ENCODE measurements at places on chromosomes 2 and 18.
A peak's percentile ranks its signal among the peaks of the same experiment; 100 is the strongest.

DNA sequence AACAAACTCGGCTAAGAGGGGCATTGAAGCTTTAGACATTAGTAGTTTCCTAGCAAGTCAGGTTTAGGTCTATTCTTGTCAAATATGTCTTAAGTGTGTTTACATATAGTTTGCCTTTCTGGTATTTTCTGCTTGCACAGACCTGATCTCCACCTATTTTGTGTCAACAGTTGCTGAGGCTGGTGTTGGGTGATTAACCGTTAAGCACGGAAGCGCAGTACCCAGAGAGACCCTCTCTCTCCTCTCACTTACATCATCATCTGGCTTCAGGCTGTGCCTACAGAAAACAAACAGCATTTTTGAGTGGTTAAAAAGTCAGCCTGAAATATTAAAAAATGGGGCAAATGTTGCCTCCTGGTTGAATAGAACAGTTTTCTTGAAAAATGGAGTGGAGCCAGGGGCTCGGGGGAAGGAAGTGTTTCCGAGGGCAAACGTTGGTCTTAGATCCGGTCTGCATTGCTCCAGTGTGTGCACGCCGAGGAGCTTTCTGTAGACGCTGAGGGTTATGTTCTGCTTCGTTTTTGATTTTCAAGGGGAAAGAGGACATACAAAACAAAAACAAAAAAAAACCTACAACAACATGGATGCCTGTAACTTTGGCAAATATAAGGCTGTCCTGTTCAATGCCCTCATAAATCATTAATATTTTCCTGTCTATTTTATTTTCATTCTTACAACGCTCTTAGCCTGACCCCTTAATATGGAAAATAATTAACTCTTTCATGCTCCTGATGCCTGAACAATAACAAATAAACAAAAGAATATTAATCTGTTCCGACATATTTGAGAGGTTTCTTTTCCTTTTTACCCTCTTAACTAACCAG lies 120.8 kb downstream of the MEIS1 start:
- DNase-seq, result no peak

DNA sequence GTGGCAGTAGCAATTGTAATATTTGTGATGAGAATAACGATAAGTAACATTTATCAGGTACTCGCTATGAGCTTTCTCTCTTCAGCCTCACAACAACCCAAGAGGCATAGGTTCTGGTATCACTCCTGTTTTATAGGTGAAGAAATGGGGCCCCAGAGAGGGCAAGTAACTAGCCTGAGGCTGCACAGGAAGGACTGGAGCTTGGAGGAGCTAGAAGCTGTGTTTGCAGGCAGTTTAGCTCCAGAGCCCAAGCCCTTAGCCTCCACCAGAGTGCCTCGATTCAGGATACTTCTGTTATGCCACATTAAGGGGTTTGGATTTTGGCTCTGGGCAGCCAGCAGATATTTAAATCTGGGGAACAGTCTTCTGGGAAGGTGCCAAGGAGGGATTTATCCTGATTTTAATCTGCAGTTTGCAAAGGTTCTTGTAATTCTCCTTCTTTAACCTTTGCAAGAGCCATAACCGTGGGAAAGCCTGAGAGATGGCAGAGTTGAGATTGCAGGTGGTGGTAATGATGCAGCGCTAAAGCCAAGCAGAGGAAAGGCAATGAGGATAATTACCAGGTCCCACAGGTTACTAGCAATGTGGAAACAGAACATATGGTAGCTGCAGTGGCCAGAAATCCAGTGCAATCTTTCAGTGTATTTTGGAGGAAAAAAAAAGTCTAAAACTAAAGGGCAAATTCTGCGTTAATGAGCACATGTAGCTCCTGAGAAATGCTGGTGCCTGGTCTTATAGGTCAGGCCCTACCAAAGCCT lies 9.1 kb downstream of the MOCOS start:
- DNase-seq, result no peak

DNA sequence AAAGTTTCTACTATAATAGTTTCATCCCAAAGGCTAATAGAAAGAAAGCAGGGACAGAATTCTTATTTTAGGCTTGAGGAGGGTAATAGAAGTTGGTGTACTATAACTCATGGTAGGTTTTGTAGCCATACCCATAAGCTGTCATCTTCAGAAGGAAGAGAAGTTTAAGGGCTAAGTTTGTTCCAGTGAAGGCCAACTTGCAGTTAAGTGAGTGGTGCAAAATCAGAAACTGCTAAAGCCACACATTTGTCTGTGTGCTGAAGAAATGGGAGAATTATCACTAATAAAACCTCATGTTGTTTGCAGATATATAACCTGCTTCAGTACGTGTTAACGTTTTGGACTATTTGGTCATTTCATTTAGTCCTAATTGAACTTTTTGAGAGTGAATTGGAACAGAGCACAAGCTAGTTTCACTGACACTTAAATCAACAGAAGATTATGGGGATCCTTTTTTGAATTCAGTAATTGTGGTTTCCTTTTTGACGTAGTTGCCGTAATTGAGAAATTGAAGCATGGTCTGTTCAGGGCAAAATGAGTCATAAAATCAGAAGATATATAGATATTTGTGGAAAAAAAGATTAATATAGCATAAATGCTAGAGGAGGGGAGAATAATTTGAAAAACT lies 69.1 kb downstream of the PHLPP1 start:
- no peak for DNase-seq

DNA sequence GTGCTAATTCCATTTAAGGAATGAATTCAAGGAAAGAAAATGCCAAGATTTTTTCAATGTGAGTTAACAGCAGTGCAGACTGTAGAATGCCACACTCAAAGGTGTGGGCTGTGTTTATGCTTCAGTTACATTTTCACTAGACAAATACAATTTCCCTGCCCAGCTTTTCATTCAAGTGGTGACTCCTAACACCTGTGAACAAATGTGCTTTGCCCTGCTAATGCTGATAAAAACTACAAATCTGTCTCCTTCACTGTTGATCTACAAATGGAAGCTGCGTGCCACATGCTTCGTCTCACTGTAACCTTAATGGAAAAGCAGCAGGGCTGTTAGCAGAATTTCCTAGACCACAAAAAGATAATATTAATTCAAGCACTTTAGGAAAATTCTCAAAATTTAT lies 19.8 kb upstream of the TCF4 start:
- DNase-seq, result no peak

- no peak for DNase-seq
Observed at GRCh38 chr2:170335351-170335750, 157.4 kb downstream of the MYO3B start.

GRCh38 chr2:165572151-165572550 lies 102.7 kb downstream of the CSRNP3 start:
- DNase-seq, result no peak

DNA sequence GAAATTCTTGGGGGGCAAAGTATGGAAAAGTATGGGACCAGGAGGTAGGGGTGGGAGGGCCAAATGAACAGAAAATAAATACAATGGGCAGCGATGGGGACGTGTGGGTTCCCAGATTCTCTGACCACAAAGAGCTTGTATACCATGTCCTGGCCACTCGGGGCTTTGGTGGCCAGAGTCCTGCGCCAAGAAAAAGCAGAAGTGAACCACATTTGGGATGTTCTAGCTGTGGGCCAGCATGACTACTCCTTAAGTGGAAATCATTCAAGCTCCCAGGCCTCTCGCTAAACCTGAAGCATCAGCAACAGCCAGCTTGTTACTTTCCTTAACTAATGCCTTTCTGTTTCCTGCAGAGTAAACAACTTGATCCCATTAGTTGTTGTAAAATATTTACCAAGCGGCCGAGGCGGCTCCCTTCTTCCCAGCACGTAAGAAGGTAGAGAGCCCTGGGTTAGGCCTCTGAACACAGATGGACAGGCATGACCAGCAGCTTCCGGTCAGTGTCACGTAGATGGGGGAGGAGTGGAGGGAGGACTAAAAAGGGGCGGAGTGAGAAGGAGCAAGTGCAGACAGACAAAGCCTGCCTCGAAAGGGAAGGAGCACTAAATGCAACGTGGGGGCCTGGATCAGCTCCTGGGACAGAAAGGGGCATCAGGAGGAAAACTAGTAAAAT lies 88.2 kb downstream of the GALNT14 start:
- no peak for DNase-seq

GRCh38 chr18:9884532-9885140 lies 1.1 kb upstream of the TXNDC2 start:
- no peak for DNase-seq

DNA sequence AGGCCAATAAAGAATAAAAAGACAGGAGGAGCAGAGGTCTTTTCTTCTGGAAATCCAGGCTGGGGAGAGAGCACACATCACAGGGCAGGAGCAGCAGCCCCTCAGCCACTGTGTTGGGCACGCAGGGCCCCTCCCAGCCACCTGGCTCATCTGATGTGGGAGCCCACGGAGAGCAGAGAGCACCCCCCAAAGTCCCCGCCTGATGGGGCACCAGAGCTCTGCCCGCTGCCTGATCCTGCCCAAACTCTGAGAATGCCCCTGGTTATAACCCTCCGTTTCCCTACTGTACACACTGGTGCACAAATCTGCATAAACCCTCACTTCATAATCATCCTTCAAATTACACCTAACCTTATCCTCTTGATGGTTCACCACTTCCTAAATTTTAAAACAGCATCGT lies 111.3 kb downstream of the HDAC4 start:
- no peak for DNase-seq

- no peak for DNase-seq
Observed at GRCh38 chr2:8312861-8313830, 368.7 kb upstream of the ID2 start.

- DNase-seq, result no peak
Observed at GRCh38 chr18:55095584-55095983, 136.3 kb upstream of the CCDC68 start.

GRCh38 chr2:128667391-128667790 lies 348.7 kb upstream of the HS6ST1 start:
- no peak for DNase-seq

GRCh38 chr18:9706081-9706935 lies 1.8 kb upstream of the RAB31 start:
- DNase-seq, result no peak

- no peak for DNase-seq
Observed at GRCh38 chr2:74632209-74632938, 15.8 kb downstream of the M1AP start.

- no peak for DNase-seq
Observed at GRCh38 chr2:45435316-45435715, 175.8 kb downstream of the SRBD1 start.

DNA sequence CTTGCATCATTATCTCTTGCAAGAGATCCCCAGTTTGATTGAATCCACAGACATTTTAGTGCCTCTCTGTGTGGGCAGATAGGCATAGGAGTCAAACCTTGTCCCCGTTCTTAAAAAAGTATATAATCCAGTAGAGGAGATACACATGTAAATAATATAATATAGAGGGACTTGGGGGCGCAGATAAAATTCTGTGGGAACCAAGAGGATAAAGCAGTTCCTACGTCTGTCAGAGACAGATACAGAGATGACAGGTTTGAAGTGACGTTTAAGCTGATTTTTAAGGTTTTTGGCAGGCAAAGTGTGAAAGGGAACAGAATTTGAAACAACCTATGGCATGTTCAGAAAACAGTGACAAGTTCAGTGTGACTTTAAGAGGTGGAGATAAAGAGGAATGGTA lies 63.1 kb downstream of the CAB39 start:
- DNase-seq, result no peak

DNA sequence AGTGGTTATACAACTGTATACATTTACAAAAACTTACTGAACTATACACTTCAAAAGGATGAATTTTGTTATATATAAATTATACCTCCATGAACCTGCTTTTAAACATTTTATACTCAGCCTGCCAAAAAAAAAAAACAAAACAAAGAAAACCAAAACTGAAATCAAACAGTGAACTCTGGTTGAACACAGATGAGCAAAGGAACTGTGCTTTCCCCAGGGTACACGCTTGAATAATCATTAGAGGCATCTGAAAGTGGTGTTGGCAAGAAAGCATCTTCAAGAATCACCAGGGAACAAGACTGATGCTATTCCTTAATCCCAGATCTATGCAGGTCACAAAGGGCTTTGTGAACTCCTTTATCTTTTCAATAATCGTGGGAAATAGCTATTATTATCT lies 77.0 kb upstream of the LYPD1 start:
- DNase-seq, result no peak

DNA sequence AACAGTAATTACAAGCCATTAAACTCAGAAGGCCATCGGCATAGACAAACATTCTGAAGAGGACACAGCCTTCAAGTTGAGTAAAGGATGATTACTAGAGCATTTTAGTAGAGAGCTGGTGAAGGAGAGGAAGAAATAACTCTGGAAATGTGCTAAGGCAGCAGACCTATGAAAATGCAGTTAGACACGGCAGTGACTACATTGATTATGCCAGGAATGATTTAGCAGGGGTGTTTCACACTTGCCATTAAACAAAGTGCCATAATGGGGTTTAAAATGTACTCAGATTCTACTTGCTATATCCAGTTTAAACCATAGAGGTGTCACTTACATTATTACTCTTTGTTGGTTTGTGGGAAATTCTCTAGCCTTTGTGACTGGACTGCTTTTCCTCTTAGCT lies 372.3 kb downstream of the CPS1 start:
- DNase-seq, result no peak

- DNase-seq, result peak; percentile 71
Observed at GRCh38 chr2:12716032-12716281, 779 bp upstream of the TRIB2 start.

- DNase-seq, result no peak
Observed at GRCh38 chr2:129482626-129483025, 496.8 kb upstream of the RAB6C start.

GRCh38 chr2:24469148-24469650 lies 21.9 kb upstream of the NCOA1 start:
- no peak for DNase-seq

DNA sequence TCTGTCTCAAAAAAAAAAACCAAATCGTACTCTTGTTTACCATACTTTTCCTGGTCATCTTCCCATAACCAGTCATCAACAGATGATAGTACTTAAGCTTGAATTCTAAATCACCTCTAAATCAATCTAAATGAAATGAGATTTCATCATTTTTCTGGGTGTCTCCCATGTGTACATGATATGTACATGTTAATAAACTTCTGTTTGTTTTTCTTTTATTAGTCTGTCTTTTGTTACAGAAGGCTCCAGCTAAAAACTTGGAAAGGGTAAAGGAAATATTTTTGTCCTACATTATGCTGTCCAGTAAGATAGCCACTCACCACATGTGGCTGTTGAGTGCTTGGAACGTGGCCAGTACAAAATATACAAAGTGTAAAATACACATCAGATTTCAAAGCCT lies 78.7 kb upstream of the MSH6 start:
- no peak for DNase-seq

DNA sequence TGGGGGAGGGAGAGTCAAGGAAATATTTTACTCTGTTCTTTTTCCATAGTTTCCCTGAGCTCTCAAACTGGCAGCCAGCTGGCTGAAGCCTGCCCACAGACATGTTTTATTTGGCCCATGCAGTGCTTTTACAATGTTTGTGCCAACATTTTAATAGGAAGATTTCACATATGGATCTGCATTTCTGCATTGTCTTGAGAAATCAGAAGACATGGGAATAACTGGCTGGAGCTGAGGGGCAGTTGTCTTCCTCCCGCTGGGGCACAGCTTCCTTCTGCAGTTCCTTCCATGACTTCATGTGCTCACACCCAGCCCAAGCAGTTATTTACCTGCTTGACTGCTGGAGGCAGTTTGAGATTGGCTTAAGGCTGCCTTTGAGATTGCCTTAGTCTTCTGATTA lies 74.4 kb downstream of the PLCL1 start:
- DNase-seq, result no peak
